HAP-1 (cell line): ENCODE measurements at places on chromosomes 1 and 21.
A peak's percentile ranks its signal among the peaks of the same experiment; 100 is the strongest.

GRCh38 chr1:187010571-187011309, 182.0 kb downstream of the PLA2G4A start:
- DNase-seq = no peak

DNA sequence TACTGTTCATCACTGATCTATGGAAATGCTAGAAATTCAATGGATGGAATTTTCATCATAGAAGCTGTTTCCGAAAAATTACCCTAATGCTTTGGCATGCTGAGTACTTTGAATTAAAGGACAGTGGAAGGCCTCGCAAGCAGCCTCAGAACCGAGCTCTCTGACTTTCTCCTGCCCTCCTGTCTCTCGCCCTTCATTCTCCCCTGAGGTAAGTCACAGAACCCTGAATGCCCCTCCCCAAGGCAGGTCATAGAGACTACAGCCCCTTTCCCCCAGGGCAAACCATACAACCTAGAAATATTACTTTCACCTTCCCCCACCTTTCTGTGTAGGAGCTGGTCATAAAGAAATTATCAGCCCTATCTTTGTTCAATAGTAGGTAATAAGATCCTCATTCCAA, 74.8 kb downstream of the LRIG2 start:
- no peak for DNase-seq

DNA sequence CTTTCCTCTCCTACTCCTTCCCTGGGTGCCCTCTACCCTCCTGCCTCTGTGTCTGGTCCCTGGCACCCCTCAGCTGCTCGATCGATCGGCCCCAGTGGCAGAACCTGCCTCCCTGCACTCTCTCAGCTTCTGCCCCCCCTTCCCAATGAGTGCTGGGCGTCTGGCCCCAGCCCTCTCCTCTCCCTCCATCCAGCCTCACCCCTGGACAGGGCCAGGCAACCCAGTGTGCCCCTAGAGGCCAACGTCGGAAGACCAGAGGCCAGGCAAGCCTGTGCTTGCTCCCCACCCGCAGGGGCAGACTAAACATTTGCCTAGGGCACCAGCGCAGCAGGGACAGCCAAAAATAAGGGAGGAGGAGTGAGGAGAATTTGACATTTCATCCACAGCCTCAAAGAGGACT, 43.5 kb downstream of the LGR6 start:
- DNase-seq = peak; percentile 82

DNA sequence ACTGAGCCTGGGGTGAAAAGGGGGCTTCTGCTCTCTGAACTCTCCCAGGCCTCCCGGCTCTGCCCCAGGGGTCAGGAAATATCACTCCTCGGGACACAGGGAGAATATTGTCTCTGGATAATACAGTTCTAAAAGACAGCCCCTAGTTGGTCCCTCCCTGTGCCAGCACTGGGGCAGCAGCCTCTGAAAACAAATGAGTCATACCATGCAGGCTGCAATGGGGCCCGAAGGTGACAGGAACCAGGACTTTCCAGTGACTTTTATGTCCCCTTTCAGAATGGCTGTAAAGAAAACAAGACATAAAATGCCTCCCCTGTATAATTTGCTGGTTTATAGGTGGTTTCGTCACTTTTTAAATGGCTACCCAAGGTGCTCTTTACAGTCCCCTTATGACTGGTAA, 360.0 kb downstream of the NPHP4 start:
- no peak for DNase-seq

DNA sequence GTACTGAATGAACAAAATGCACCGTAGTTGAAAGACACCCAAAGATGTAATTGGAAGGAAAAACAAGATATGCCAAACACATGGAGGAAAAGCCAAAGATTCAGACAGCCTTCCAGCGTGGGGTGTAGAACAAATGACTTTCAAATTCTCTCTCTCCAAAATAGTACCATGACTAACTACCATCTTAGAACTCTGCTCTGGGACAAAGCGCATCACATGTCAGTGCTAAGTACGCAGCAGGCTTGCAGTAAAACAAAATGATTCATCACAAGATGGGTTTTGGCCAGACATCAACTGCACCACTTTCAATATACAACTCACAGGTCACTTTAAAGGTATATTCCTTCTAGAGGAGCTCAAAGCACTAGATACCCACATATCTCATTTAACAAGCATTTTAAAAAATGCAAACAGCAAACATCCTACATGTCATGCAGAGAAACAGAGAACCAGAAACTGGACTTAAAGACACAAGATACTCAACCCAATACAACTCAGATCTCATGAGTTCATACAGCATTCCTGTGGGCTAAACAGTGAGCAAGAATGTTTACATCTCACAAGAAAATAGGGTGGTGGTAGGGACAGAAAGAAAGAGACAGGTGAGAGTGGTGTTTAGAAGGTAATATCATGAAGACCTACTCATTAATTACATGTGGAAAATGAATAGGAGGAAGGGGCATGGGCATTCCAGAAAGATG, 75.7 kb downstream of the BCAR3 start:
- no peak for DNase-seq

- DNase-seq = no peak
These were observed 10.6 kb downstream of the TXNIP start for GRCh38 chr1:145985502-145986439.

GRCh38 chr1:22607154-22607553, 29.3 kb upstream of the C1QA start:
- peak; percentile 25 for DNase-seq
